Trophoblast cell (in vitro differentiated cells and primary cell): ENCODE measurements at places on chromosomes 7 and 10.
A peak's percentile ranks its signal among the peaks of the same experiment; 100 is the strongest.

DNA sequence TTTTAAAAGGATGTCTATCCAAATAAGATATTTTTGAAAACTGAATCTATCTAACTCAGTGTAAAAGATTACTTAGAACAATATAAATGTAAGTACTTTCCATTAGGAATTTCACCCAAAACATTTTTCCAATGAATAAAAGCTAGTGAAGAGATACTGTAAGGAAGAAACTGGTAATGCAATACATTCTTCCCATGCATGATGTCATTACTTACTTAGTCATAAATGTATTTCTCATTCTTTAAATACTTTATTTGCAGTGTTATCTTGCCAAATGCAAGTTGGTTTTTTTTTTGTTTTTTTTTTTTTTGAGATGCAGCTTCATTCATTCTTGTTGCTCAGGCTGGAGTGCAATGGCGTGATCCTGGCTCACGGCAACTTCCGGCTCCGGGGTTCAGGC is 265.6 kb downstream of the PHF14 start:
- peak; percentile 82 for DNase-seq

DNA sequence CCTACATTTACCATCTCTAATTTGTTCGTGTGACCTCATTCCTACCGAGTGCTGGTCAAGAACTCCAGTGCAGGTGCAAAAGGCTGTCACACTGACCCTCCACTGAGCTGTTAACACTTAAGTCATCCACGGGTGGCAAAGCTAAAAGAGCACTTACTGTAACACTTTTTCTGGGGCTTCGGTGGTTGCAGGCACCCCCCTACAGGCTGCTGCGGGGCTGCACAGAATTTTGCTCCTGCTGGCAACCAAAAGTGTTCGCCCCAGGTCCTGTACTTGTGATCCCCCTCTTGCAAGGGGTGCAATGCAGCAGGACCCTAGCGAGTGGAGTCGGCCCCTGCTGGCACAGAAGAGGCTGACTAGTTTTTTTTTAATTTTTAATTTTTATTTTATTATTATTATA is 298.9 kb upstream of the CNTNAP2 start:
- DNase-seq: no peak

DNA sequence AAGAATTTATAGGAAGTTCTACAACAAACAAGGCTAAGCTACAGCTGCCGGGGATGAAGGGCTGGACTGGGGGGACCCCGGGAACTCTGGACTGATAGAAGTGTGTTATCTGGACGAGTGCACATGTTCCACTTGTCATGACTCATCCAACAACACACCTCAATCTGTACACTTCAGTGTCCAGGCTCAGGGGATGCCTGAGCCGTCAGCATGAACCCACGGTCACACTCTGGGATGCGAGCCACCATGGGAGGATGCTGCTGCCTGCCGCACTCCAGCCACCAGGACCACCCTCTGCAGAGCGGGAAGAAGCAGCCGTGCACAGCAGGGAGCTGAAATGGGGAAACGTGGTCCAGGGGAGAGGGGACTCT is 67.5 kb downstream of the MAD1L1 start:
- no peak for DNase-seq

- no peak for DNase-seq
Observed at GRCh38 chr10:88104223-88104622, 240.8 kb downstream of the PTEN start.

DNA sequence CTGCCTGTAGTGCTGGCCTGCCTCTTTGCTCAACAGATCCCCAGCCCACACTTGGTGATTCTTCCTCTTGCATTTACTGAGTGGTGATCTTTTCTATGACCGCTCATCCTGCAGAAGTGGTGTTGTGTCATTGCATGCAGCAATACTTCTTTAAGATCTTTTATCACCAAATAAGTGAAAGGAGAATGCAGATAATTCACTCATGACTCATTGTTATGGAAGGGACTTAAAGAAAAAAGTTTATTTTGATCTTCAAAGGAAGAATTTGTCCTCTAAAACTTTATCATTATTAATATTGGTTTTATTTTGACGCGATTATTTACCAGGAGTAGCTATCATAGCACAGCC is 489.1 kb upstream of the CELF2 start:
- DNase-seq: no peak

GRCh38 chr10:6195376-6195775 is 7.4 kb upstream of the PFKFB3 start:
- DNase-seq: no peak

- DNase-seq: no peak
Observed at GRCh38 chr10:88121361-88121760, 257.9 kb downstream of the PTEN start.

- DNase-seq: no peak
Observed at GRCh38 chr10:34327184-34327583, 487.9 kb downstream of the PARD3 start.

GRCh38 chr7:53315981-53316380 is 280.5 kb downstream of the POM121L12 start:
- DNase-seq: peak; percentile 92

DNA sequence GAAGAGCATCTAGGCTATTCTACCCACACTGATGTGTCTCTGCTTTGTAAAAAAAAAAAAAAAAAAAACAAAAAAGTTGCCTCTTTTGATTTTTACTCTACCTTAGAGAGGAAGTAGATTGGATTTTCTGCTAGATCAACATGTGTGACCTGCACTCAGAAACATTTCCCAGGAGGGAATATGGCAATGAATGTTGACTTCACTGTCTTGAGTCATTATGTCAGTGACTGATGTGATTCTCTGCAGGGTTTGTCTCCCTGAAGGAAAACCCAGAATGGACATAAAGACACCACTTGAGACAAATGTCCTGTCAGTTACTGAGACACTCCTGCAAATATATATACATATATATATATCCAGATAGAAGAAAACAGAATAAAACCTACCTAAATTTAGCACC is 370.3 kb downstream of the BMPER start:
- no peak for DNase-seq

DNA sequence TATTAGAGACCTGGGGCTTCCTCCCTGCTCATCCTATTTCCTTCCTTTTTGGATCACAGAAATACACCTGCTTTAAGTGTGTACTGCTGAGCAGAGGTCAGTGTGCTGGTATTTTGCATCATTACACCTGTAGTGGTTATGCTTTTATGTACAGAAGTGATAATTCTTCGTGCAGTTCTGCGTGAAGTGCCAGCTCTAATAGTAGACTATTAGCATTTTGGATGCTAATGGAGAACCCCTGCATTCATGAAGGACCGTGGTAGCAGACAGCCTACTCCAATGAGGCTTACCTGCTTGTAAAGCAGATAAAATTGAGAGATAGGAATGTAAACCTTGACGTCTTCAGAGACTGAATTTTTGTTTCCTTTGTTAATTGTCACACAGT is 114.3 kb downstream of the CDK14 start:
- DNase-seq: no peak

- no peak for DNase-seq
Observed at GRCh38 chr7:150850273-150850672, 2.0 kb upstream of the AOC1 start.

- no peak for DNase-seq
Observed at GRCh38 chr7:132561763-132562162, 14.5 kb downstream of the PLXNA4 start.

- DNase-seq: no peak
Observed at GRCh38 chr7:92595281-92595680, 5.1 kb upstream of the FAM133B start.

DNA sequence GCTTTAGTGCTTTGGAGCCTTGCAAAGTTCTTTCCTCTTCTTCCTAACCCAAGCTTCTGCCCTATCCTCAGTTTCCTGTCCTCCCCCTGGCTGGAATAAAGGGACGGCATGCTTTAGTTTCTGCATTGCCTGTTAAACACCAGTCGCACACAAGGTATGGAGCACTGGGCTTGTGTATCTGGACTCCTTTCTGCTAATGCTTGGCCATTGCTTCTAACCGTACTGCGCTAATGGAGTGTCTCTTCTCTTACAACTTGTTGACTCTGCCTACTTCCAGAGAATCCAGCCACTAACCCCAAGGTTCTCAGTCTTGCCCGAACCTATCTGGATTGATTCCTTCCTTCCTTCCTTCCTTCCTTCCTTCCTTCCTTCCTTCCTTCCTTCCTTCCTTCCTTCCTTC is 120.6 kb downstream of the REEP3 start:
- no peak for DNase-seq

DNA sequence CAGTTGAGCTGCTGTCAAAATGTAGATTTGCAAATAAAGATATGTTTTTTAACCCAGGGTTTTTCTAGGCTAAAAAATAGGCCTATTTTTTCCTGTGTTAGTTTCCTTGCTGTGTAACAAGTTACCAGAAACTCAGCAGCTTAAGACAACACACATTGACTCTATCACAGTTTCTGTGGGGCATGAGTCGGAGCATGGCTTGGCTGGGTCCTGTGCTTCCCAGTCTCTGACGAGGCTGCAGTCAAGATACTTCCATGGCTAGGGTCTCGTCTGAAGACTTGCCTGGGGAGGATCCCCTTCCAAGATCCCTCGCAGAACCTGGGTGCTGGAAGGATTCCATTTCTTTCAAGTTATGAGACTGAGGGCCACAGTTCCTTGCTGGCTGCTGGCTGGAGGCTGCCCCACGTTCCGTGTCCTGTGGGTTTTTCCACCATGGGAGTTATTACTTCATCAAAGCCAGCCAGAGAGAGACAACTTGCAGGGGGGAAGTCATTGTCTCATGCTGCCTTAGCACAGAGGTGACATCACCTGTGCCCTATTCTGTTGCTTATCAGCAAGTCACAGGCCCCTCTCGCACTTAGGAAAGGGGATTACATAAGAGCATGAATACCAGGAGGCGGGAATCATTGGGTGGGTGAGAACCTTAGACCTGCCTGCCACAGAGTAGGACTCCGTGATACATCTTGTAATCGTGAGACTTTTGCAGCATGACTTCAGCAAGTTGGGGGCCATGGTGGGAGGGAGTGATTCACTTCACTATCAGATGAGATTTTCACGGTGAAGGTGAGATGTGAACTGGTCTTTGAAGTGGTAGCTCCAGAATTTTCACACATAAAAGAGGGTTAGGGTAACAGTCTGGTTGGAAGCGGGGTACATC is 77.9 kb downstream of the CCNY start:
- no peak for DNase-seq

DNA sequence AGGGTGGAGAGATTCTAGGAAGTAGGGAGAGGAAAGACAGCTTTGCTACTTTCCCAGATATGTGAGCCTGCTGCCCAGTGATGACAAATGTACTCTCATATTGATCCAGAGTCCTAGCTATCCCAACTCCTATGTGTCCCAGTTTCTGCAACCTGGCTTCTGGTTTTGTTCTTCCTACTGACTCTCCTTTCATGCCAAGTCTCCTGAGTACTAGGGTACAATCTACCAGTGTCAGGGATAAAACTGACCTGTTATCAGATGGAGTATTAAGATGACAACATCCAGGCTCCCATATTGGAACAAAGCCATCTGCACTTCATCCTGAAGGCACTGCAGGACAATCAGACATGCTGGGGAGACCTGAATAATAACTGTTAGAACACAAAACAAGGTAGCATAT is 233.7 kb upstream of the PHYHIPL start:
- no peak for DNase-seq

- DNase-seq: peak; percentile 87
Observed at GRCh38 chr10:3682745-3683144, 102.3 kb downstream of the KLF6 start.

DNA sequence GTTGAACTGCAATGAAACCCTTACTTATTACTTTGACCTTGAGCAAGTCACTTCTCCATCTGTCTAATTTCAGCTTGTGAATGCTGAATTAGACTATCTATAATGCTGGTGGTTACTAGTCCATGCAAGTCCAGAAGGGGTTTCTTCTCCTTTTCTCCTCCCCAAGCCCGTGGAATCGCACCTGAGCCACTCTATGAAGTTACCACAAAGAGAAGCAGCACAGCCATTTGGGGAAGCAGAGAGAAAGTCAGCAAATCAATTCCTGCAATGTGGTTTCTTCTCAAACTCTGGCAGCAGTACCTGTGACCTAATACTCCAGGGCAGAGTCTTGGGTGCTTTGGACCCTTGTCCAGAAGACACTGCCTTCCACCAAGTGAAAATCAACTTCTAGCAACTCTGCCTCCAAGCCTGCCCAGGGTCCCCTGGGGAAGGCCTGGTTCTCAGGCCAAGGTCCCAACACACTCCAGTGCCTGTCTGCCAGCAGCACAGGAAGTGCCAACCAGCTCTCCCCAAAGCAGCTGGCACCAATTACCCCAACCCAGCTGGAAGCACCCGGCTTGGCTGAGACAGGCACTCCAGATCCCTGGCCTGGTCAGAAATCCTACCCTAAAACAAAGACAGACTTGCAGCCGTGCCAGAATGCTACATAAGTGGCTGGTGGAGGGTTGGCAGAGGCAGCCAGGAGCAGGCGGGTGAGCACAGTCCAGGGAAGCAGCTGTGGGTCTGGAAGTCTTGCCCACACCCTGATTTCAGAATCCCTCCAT is 200.3 kb downstream of the LSM5 start:
- DNase-seq: no peak

GRCh38 chr7:105600720-105601550 is 19.6 kb upstream of the EFCAB10 start:
- peak; percentile 54 for DNase-seq

GRCh38 chr10:68501691-68502090 is 25.6 kb downstream of the SLC25A16 start:
- DNase-seq: no peak

DNA sequence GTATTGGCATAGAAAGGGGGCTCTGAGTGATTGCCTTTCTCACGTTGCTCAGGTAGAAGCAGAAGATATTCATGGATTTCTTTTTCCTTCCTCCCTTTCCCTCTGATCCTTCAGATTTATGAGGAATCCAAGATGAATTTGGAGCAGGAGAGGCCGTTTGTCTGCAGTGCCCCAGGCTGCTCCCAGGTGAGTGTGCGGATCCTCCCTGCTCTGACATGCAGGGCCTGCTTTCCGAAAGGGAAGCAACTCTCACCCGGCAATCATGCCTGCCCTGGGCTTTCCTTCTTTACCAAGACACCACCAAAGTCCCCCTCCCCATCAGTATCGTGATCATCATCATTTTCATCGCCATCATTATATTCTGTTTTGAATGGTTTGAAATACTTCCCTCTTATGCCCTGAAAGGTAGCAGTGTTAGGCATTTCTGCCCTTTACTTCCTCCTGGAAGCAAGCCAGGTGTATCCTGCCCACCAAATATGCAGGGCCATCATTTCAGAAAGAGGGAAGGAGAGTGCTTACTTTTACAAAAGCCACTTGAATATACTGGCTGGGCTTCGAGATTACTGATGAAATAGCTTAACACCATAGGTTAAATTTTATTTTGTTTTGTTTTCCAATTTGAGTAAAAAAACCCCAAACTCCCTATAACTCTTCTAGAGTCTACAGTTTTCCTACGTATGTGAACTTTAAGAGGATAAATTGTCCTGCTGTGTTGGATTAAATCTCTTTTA is 75.9 kb downstream of the CREB5 start:
- no peak for DNase-seq
